ENCODE measurements at places on chromosomes 16 and 17.
A peak's percentile ranks its signal among the peaks of the same experiment; 100 is the strongest.

- DNase-seq: no peak
Measured at GRCh38 chr17:80166446-80166845, 3.4 kb upstream of the CARD14 start.

DNA sequence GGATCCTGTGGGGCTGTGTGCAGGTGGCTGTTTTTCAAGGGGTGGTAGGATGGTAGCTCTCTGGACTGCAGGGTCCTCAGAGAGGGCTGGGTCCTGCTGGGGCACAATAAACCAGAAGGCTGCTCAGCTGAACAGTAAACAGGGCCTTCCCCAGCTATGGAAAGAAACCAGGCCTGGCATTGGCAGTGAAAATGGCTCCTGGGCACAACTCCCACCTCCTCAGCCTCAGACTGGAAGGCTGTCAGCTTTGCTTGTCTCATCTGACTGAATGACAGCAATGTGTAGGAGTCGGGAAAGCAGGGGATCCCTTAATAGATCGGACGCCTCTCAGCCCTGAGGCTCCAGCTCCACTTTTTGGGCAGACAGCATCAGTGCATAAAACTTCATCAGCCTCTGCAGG, 59.8 kb upstream of the NLRP1 start:
- DNase-seq: no peak

DNA sequence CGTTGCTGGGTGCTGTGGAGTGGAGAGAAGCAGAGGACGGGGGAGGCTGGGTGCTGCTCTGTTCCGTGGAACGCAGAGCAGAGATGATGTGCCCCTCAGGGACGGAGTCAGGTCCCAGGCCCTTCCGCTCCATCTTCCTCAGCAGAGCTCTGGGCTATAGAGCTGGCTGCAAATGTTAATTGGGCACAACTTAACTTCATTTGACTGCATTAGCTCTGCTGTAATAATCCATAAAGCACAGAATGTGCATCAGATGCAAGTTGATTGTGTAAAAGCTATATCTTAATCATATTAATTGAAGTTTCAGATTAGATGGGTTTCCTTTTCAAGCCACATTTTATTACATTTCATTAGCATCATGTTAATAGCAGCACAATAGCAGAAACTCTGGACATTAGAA, 212.6 kb downstream of the ABCC12 start:
- no peak for DNase-seq

GRCh38 chr17:17749921-17750320, 68.7 kb downstream of the RAI1 start:
- peak; percentile 58 for DNase-seq

DNA sequence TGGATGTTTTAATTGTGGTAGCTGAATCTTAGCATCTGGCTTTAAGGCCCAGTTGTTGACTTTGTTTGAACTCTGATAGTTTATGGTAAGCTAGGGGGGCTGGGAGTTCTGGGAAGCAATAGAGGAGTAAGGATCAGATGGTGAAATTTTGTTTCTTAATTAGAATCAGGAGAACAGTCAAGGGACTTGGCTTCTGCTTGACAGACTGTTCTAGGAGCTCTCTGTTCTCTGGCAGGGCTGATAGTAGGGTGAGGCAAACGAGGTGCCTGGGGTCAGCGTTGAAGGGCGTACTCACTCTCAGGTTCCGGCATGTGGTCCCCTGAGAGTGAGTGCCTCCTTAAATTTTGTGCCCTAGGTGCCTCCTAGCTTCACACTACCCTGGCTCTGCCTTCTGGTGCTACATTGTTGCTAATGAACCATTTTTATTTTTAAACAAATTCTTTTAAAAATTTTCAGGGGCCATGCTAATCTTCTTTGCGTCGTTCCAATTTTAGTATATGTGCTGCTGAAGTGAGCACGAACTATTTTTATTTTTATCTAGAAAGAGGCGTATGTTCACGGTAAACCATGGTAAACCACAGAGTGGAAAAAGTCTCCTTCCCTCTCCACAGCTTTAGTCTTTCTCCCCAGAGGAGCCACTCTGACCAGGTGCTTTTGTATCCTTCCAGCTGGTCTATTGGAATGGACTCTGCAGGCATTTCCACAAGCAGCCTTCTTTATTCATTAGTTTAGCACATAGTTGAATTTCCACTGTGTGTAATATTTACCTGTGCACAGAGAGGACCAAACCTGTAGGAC, 19.7 kb downstream of the SLC7A6 start:
- DNase-seq: peak; percentile 15

- no peak for DNase-seq
Measured at GRCh38 chr16:51151961-51152663, 1.0 kb upstream of the SALL1 start.

DNA sequence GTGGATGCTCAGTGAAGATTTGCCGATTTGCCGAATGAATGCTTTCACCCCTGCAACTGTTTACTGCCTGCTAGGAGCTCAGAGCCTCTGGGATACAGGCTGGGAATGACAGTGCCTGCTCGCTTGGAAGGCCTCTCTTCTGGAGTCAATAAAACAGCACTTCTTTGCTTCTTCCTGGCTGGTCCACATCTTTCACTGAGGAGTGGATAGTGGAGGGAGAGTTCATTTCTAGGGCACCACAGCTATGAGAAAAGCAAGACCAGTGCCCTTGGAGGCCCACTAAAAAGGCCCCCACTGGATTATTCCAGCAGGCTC, 3.1 kb upstream of the USP7 start:
- DNase-seq: no peak

GRCh38 chr17:76517638-76518038, 16.4 kb upstream of the RHBDF2 start:
- DNase-seq: no peak

GRCh38 chr16:24525970-24526559, 13.3 kb upstream of the RBBP6 start:
- DNase-seq: no peak

GRCh38 chr16:4572715-4573114, 16.6 kb downstream of the C16orf96 start:
- DNase-seq: no peak

- DNase-seq: no peak
Measured at GRCh38 chr17:7972131-7972785, 30.2 kb upstream of the GUCY2D start.

- no peak for DNase-seq
Measured at GRCh38 chr16:71869089-71869488, 14.9 kb downstream of the ZNF821 start.

- no peak for DNase-seq
Measured at GRCh38 chr17:20266806-20267458, 200.4 kb downstream of the LGALS9B start.

GRCh38 chr17:51256101-51256500, 3.7 kb downstream of the MBTD1 start:
- no peak for DNase-seq
